ENCODE measurements at places on chromosomes 11 and 22.
A peak's percentile ranks its signal among the peaks of the same experiment; 100 is the strongest.

GRCh38 chr11:15291885-15292284, 177.2 kb downstream of the INSC start:
- peak; percentile 9 for DNase-seq

GRCh38 chr11:3153291-3153861, 11.7 kb downstream of the OSBPL5 start:
- DNase-seq = no peak

DNA sequence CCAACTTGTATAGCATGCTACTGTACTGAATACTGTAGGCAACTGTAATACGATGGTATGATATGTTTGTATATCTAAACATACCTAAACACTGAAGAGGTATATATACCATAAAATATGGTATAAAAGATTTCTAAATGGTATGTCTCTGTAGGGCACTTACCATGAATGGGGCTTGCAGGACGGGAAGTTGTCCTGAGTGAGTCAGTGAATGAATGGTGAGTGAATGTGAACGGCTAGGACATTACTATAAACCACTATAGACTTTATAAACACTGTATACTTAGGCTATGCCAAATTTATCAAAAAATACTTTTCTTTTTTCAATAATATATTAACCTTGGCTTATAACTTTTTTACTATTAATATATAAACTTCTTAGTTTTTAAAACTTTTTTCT, 66.8 kb downstream of the ZC3H12C start:
- DNase-seq = no peak

- DNase-seq = no peak
Measured at GRCh38 chr22:27004434-27004833, 347.0 kb downstream of the MIAT start.

DNA sequence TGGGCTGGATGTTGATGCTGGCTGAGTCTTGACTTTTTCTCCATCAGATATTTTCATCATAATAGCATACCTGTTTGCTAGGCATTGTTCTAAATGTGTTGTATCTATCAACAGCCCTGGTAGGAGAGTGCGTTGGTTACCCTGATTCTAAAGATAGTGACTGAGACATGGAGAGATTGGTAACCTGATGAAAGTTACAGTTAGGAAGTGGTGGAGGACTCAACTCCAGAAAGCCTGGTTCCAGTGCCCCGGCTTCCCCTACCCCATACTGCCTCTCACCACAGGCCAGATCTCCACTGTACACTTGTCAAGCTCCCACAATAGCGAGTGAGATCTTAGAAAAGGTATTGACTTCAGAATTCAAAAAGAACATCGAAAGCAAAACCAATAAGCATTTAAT, 22.8 kb upstream of the RELT start:
- no peak for DNase-seq

- no peak for DNase-seq
Measured at GRCh38 chr11:77783025-77783424, 37.5 kb downstream of the RSF1 start.

GRCh38 chr22:39205344-39206021, 39.3 kb downstream of the PDGFB start:
- no peak for DNase-seq

DNA sequence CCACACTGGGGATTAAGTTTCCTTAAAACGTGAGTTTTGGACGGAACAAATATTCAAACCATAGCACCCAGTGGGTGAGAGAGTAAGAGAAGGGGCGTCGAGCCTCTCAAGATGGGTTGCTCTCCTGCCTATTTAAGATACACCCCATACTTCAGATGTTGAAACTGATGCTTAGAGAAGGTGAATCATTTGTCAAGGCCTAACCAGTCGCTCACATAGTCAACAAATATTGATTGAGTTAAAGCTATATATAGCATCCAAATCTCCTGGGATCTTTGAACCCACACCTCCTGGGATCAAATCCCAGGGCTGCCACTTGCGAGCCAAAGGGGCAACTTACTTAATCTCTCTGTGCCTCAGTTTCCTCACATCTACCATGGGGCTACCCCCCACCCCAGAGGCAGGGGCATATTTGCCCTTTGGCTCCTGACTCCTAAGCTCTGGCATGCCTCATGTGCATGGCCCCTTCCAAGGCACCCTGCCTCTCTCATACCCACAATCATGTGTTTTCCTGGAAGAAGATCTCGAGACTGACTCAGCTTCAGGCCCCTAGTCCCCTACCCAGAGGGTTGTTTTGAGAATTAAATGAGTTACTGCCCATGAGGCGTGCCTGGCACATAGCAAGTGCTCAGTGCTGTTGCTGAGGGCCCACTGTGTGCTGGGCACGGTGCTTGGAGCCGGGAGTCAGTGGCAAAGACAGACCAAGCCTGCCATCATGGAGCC, 19.0 kb upstream of the PDGFB start:
- no peak for DNase-seq

DNA sequence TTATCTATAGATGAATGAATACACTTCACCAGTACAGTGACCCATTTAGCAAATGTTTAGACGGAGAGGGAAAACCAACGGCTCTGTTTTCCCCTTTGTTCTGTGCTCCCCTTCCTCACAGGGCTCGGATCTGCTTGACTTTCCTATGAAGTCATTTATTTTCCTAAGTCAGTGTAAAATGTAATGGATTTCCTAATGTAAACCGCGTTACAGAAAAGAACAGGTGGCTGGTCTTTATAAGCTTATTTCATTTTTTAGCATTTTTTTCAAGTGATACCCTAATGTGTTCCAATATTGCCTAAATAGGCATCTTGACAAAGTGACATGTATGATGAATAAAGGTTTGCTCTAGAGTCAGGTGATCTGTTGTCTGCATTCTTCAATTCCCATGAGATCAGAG, 207.5 kb downstream of the PGR start:
- DNase-seq = no peak

GRCh38 chr11:64028398-64029115, 7.2 kb upstream of the FLRT1 start:
- no peak for DNase-seq

GRCh38 chr22:37186228-37186996, 1.6 kb downstream of the C1QTNF6 start:
- no peak for DNase-seq

- no peak for DNase-seq
Measured at GRCh38 chr11:17703951-17704350, 15.4 kb upstream of the MYOD1 start.

DNA sequence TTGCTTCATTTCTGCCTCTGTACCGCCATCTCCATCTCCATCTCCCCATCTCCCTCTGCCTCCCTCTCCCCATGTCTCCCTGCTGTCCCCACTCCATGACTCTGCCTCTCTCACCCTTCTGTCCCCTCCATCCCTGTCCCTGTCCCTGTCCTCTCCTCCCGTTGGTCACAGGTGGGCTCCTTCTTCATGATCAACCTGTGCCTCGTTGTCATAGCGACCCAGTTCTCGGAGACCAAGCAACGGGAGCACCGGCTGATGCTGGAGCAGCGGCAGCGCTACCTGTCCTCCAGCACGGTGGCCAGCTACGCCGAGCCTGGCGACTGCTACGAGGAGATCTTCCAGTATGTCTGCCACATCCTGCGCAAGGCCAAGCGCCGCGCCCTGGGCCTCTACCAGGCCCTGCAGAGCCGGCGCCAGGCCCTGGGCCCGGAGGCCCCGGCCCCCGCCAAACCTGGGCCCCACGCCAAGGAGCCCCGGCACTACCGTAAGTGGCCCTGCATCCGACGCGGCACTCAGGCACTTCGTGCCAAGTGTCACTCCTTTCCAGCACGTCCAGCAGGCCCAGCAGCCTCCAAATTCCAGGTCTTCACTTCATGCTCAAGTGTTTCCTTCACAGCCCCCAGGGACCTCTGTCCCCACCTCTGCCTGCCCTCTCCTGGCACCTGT, 76.0 kb downstream of the CACNA1I start:
- DNase-seq = no peak

GRCh38 chr11:4704790-4705334, 278 bp downstream of the MMP26 start:
- no peak for DNase-seq

GRCh38 chr22:43293655-43294392, 49.3 kb downstream of the SCUBE1 start:
- DNase-seq = peak; percentile 6

DNA sequence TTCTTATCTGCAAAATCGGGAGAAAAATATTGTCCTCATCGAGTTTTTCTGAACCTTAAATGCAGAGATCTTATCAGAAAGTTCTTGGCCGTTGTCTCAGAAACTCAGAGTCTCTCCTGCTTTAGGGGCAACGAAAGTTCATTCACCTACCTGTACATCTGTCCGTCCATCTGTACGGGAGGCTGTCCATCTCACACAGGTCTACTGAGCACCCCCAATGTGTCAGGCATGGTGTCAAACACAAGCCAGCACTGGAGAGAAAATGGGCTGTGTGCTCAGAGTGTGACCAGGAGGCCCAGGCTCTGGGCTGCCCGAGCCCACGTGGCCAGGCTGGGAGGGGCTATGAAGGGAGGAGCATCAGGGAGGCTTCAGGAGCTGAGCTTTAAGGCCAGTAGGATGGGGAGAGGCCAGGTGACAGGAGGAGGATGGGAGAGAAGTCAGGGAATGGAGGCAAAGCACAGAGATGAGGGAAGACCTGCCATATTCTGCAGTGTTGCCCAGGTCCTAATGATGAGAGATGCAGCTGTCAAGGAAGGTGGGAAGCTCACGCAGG, 62.4 kb upstream of the MYEOV start:
- DNase-seq = no peak

DNA sequence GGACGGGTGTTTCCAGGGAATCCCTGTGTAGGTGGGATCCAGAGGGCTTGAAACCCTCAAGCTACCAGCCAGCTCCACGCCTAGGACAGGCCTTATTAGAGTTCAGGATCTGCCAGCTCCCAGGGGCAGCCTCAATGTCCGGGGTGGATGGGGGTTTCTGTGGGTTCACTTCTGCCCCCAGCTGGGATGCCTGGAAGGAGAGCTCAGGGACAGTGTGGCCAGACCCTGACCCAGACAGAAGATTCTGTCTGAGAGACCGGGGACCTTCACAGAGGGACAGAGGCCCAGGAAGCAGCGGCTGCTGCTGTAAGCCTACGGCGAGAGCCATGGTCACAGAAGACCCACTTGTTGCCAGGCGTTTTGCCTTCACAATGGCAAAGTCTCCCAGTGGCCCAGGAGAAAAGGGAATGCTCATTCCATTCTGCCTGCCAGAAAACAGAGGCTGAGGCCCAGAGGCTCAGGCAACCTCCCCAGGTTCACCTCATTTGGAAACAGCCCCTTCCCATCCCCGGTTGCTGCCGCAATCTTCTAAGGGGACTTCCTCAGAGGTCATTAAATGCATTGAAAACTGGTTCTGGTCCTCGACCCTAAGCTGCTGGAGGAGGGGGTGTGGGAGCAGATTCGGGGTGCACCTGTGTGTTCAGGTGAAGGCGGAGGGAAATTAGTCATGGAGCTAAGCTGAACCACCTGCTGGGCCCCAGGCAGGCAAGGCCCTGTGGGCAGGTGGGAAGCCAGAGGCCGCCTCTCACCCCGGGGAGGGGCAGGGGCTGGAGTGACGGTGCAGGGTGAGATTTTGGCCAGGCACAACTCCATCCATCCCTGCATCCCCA, 4.9 kb upstream of the KRTAP5-6 start:
- no peak for DNase-seq

- no peak for DNase-seq
Measured at GRCh38 chr11:48125866-48126265, 90.7 kb upstream of the OR4B1 start.

DNA sequence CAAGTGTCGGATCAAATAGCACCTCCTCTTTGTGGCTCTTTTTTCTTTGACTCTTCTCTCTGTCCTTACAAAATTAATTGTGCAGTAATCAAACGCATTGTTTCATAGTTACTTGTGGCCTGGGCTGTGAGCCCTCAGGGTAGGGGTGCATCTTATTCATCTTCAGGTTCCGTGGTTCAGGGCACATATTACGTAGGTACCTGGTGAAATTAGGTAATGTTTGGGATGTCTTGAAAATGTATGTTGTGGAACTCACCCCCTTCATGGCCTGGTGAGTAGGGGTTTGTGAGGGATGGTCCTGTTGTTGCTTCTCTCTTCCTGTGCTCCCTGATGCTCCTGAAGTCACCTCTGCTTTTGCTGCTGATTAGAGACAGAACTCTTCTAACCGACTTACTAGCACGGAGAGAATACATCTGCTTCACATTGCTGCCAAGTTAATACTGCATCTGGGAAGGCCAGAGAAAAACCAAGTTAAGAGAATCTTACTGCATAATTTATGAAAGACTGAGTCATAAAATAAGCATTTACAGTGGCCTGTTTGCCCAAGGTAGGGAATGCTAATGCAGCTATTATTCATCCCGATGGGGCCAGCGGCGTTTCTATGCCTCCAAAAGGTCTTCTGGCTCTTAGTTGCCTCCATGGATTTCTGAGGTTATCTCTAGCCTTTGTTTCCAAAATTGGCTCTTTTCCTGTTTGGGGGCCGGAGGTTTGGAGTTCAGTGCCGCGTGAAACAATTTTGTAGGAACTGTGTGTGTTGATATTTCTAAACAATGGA, 66.9 kb downstream of the TBC1D22A start:
- no peak for DNase-seq

GRCh38 chr11:118691926-118692830, 12.7 kb upstream of the TREH start:
- DNase-seq = no peak

- DNase-seq = no peak
Measured at GRCh38 chr11:100205926-100206325, 481.2 kb upstream of the ARHGAP42 start.

DNA sequence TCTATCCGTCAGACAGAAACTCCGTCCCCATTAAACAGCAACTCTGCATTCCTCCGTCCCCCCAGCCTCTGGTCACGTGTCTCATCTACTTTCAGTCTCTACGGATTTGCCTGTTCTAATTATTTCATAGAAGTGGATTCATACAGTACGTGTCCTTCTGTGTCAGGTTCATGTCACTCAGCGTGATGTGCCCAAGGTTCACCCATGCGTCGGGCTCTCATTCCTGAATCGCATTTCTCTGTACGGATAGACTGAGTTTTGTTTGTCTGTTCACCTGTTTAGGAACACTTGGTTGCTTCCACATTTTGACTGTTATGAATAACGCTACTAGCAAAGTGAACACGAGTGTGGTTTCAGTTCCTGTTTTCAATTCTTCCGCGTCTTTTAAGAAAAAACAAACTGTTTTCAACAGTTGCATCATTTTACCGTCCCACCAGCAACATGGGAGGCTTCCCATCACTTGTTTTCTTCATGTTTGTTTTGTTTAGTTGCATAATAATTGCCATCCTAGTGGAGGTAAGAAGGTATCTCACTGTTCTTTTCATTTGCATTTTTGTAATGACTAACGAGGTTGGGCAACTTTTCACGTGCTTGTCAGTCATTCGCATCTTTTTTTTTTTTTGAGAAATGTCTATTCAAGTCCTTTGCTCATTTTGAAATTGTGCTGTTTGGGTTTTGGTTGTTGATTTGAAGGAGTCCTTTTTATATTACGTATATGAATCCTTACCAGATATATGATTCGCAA, 8.9 kb upstream of the NLRP6 start:
- no peak for DNase-seq

DNA sequence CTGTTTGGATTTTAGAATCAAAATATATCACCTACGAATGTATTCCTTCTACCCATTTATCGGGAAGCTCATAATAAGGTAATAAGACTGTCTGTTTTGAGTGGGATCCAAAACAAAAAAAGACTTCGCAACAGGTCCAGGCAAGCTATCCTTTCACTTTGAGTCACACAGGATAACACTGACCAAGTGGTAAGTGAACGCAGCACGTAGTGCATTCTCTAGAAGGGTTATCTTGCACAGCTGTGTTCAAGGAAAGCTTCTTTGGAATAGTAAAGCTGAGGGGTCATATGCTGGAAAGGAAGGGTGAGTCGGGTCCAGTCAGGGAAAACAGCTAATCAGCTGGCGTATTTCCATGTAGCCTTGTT, 22.3 kb upstream of the NRGN start:
- DNase-seq = no peak

Data from substantia nigra (tissue), 51 donors.